ENCODE measurements at places on chromosomes 13 and 19. TPM values are rescaled to one million over a fixed set of nuclear protein-coding genes. Genes with fewer than 3 reads are reported as not detected.

ARHGAP33 gene
- total RNA-seq: 9.2 TPM

TYROBP gene
- total RNA-seq: not detected

HNRNPA1L2 gene
- total RNA-seq: 4.7 TPM

LGALS14 gene
- not detected for total RNA-seq

FUT2 gene
- total RNA-seq: not detected

CEACAM5 gene
- 2.1 TPM for total RNA-seq

CPB2 gene
- not detected for total RNA-seq

CYP2A6 gene
- total RNA-seq: not detected

RINL gene
- 2.2 TPM for total RNA-seq

BRME1 gene
- total RNA-seq: 0.60 TPM

TSHZ3 gene
- total RNA-seq: 3.1 TPM

PSG5 gene
- total RNA-seq: 0.54 TPM

FOXO1 gene
- total RNA-seq: 4.0 TPM

CYP4F12 gene
- 1.7 TPM for total RNA-seq

KCNC3 gene
- total RNA-seq: 1.3 TPM

ADGRE2 gene
- 0.56 TPM for total RNA-seq

BIVM gene
- 3.3 TPM for total RNA-seq

ZNF780B gene
- 6.4 TPM for total RNA-seq

BCAM gene
- 69.6 TPM for total RNA-seq

CNMD gene
- not detected for total RNA-seq

ZNF429 gene
- total RNA-seq: not detected

LRP3 gene
- total RNA-seq: 61.7 TPM

ATXN8OS gene
- total RNA-seq: not detected

IGFL1 gene
- 2.5 TPM for total RNA-seq

SOX1 gene
- not detected for total RNA-seq

NOTCH3 gene
- total RNA-seq: 7.9 TPM

ZNF541 gene
- not detected for total RNA-seq

SERP2 gene
- total RNA-seq: not detected

CASP14 gene
- not detected for total RNA-seq

ZNF93 gene
- total RNA-seq: not detected

ERICH6B gene
- not detected for total RNA-seq

APOC1 gene
- 132 TPM for total RNA-seq

GYS1 gene
- total RNA-seq: 19.6 TPM

IGFL2 gene
- total RNA-seq: 1.3 TPM

GPR18 gene
- total RNA-seq: not detected

ZNF91 gene
- 0.31 TPM for total RNA-seq
